ENCODE measurements at places on chromosomes 7 and 10. TPM values are rescaled to one million over a fixed set of nuclear protein-coding genes. Genes with fewer than 3 reads are reported as not detected.

DNA sequence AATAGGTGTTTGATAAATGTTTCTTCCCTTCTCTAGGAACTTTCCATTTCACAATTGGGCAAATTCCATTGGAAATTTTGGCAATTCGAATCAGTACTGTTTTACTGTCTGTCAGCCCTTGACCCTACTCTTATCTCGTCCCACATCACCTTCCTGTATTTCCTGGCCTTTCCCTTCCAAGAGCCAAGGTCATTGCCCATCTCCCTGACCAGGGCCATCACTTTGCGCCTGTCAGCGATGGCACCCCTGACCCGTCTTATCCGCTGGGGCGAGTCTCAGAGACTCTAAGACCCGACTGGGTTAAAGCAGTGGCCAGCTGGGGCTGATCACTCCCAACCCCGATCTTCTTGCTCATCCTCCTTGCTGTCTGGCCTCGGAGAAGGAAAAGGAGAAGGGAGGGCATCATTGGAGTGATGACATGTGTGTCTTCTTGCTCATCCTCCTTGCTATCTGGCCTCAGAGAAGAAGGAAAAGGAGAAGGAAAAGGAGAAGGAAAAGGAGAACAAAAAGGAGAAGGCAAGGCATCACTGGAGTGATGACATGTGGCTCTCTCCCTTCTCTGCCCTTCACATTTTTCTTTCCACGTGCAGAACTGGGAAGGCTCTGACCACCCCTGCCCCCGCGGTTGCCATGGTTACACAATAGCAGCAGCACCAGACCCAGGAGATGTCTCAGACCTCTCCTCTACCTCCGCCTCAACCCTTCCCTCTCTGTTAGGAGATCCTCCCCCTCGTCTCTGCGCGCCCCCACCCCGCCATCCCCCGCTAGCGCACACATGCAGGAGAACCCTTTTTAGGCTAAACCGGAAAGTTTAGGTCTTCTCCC, 2.0 kb downstream of the SEMA3D start:
- DNase-seq, result peak; percentile 84

DNA sequence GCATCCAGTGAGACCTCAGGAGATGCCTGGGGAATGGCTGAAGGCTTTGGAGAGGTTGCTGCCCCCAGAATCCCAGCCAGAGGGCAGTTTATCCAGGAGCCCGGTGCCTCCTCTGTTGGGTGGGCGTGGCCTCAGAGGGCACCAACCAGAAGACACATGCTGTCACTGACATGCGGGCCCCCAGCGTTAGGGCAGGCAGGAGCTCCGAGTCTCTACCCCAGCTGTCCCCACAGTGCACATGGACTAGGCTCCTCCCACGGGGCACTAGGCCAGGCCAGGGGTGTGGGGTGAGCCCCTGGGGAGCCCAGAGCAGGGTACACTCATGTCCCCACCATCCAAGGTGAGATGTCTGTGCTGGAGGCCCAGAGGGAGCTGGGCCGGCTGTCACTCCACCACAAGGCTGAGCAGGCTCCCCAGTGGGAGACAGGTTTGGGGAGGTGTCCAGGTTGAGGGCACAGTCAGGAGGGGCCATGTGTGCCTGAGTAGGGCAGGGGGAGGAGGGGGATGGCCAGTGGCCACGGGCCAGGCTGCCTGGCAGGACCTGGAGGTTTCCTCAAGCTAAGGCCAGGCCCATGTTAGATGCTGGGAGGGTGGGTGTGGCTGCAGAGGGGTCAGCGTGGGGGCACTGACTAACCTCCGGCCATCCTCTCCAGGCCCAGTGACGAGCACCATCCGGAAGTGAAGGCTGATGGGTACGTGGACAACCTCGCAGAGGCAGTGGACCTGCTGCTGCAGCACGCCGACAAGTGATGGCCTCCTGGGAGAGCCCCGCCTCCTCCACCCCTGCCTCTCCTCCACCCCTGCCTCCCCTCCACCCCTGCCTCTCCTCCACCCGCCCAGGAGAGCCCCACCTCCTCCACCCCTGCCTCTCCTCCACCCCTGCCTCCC, 131.3 kb downstream of the FAM53B start:
- no peak for DNase-seq

- no peak for DNase-seq
Measured at GRCh38 chr7:38932509-38933168, 23.6 kb upstream of the VPS41 start.

DNA sequence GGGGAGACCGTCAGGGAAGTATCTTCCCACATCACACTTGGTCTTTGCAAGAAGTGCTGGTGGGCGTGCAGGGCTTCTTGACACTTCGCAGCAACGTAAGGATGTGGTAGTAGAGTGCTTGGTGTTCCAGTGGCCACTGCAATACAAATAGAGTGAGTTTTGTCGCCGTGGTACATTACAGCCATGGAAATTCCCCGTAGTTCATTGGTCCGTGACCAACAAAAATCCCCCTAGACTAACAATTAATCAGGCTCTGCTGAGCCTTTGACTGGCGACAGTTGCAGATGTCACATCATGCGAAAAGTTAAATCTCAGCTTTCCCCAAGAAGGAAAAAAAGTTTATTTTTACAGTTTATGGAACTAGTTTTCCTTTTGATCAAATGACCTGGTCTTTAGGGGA, 134.7 kb downstream of the MGMT start:
- no peak for DNase-seq

DNA sequence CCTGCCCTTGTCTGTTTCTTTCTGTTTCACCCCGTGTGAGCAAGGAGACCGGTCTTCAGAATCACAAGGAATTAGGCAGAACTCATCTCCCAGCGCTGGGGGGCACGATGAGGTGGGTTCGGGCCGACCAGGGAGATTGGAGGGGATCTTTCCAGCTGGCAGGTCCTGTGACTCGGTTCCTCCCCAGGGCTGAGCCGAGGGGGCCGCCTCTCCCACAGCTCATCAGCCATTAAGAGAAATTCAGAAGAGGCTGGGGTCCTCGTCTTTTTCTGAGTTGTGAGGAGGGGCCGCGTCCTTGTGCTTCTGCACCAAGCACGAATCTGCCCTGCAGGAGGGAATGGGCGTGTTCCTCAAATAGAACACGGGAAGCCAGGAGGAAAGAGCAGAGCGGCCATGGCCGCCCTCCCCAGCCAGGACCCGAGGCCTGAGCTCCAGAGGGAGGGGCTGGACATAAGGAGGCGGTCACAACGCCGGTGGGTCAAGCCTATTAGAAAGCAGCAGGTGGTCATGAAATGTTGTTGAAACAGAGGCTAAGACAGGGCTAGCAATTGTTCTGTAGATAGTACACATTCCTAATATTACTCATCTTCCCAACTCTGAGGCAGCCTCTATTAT, 125.3 kb downstream of the ADARB2 start:
- no peak for DNase-seq

DNA sequence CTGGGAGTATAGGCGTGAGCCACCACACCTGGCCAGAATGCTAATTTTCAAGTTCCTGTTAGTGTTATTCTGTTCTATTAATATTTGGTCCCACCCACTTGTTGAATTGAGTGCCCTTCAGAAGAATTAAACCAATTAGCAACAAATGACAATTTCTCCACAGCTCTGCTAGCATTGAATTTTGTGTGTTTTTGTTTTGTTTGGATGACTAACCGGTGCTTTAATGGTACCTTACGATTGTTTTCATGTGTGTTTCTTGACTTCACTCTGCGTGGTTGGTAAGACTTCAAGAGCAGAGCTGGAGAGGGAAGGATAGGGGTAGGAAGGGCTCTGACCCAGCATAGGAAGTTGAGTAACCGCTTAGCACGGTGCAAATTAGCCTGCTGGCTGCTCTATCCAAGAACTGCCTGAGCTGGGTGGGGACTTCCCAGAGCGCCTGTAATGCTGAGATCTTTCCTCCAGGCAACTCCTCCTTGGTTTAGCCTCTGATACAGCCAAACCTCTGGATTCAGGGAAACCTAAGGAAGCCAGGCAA, 4.6 kb downstream of the ARPC1B start:
- DNase-seq, result no peak

DNA sequence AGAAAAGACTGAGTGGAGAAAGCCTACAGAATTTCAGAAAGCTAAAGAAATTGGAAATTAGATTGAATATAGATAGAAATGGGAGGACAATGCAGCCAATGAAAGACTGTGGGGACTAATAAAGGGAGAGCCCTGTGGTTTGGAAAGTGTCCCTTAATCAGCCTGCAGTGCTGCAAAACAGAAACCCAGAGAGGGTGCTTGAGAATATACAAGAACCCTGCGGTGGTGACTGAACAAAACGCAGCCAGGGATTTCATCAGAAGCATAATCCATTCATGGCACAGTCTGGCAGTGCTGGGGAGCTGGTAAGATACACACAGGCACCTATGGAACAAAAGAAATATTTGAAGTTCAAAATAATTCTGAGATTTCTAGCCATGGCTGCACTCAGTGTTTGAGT, 19.1 kb downstream of the CEP41 start:
- DNase-seq, result no peak

DNA sequence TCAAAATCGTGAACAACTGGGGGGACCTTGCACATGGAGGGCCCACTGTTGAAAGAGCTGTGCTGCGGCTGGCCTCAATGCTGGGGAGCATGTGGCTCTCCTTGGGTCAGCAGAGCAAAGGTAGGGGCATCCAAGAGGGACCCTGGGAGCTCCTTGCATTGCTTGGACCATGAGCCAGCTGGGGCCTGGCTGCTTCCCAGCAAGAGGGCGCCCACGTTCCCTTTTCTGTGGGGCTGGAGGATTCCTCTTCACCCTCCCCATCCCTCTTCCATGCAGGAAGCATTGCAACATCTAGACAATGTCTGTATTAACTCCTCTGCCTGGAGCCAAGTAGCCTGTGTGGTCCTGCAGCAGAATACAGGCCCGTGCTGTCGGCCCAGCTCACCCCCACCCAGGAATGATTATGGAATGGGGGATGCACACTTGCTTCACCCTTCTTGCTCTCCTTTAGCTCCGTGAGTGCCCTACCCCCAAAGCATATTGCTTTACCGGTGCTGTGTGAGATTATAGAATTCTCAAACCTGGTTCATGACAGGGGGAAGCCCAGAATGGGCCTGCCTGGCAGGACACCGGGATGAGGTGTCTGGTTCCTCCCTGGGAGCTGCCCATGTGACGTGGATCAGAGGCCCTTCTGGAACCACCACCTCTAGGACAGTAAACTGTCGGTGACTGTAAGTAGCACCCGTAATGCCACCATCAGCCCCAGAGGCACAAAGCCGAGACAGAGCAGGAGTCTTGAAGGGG, 61.9 kb downstream of the SYPL1 start:
- DNase-seq, result no peak

GRCh38 chr7:45415265-45415664, 158.9 kb upstream of the ADCY1 start:
- no peak for DNase-seq

DNA sequence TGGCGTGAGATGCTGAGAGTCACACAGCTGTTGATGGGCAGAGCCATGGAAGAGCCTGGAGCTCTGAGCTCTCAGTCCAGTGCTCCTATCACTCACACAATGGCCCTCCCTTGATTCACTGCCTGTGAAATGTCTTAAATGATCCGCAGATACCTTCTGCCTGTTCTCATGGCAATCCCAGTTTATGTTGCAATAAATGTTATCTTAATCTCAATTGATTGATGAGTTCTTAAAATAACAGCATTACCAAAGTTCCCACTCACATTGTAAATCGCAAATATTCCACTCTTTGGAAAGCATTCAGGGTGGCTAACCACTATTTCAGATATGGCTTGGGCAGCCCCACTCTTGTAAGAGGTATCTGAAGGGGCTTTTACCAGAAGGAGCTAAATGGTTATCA, 865.5 kb downstream of the LRMDA start:
- no peak for DNase-seq

- DNase-seq, result no peak
Measured at GRCh38 chr7:81725812-81726127, 44.1 kb downstream of the HGF start.

- DNase-seq, result no peak
Measured at GRCh38 chr7:83852136-83852535, 203.2 kb upstream of the SEMA3E start.

DNA sequence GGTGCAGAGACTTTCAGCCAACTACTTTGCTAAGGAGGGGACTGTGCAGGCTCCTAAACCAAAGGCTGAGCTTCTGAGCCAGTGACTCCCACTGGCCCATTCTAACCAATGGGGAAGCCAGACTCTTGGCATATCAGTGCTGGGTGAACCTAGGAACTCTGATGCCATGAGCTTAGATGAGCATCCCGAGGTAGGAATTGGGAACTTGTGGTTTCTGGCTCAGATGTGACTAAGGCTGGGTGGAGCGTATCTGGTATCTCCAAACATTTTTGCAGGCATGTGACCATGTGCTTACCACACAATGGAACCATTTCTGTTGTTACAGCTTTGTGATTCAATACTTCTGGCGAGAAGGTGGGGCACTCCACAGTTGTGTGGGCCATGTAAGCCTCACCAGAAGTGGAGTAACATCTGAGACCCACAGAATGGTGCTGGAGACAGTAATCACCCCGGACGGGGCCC, 2.5 kb upstream of the AVPI1 start:
- peak; percentile 36 for DNase-seq

IL6 gene
- 0.45 TPM for total RNA-seq

SFTPD gene
- total RNA-seq, result 1.6 TPM

AASS gene
- total RNA-seq, result 6.7 TPM

EIF3B gene
- total RNA-seq, result 120 TPM

MINDY4 gene
- total RNA-seq, result 6.3 TPM

PLEKHS1 gene
- not detected for total RNA-seq

BLNK gene
- total RNA-seq, result not detected

BICC1 gene
- total RNA-seq, result 32.4 TPM

SLC26A5 gene
- total RNA-seq, result not detected

GATA3 gene
- not detected for total RNA-seq

COL26A1 gene
- total RNA-seq, result 155 TPM

NPSR1 gene
- not detected for total RNA-seq
